ENCODE measurements at places on chromosomes 4 and X.

- no peak for DNase-seq
Measured at GRCh38 chr4:60657041-60657440, 543.1 kb upstream of the ADGRL3 start.

DNA sequence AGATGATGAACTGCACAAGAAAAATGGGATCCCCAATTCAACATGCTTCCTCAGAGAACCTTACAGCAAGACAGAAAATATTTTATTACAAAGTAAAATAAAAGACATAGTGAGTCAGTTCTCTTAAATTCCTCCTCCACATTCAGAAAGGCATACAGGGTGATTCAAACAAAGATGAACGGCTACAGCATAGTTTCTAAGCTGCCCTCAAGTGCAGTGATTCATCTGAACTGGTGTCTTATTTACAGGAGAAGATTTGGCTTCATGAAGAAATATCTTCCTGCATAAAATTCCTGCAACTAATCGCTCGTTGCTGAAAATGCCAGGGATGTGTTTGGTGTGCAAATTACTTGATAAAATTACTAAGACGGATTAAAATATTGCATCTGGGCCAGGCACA is 103.6 kb downstream of the PRKX start:
- DNase-seq, result no peak

DNA sequence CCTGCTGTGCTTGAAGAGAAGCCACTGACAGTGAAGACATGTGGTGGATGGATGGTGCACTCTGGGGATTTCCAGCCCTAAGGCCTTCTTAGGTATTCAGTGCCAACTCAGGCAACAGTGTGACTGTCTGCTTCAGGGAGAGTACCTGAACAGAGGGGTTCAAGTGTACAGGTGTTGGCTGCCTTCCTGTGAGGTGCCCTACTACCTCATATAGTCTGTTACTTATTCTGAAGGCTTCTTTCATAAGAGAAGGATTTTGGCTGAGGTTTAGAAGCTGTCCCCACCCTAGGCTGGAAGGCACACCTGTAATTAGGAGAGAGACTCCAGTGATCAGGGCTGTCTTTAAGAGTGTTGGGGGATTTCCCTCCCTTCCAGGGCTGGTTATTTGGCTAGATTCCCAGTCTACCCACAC is 1.8 kb downstream of the FTHL17 start:
- no peak for DNase-seq

- no peak for DNase-seq
Measured at GRCh38 chr4:17189759-17190158, 291.3 kb upstream of the LDB2 start.

DNA sequence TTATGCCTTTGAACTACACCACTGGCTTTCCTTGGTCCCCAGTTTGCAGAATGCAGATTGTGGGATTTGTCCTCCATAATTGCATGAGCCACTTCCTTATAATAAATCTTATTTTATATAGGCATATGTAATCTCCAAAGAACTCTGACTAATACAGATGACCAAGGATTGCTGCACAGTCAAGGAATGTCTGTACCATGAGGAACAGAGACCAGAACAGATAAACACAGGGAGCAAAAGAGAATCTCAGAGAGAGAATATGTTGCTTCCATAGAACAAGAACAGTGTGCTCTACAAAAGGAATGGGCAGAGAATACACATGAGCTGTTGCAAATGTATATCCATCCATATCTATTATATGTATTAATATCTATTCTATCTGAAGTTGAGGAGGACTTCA is 111.1 kb downstream of the ADRA2C start:
- no peak for DNase-seq
